Fibroblast of skin of right biceps (primary cell): ENCODE measurements at places on chromosomes 1 and 21.
A peak's percentile ranks its signal among the peaks of the same experiment; 100 is the strongest.

- DNase-seq: no peak
Measured at GRCh38 chr1:116489231-116489697, 81.6 kb downstream of the CD58 start.

DNA sequence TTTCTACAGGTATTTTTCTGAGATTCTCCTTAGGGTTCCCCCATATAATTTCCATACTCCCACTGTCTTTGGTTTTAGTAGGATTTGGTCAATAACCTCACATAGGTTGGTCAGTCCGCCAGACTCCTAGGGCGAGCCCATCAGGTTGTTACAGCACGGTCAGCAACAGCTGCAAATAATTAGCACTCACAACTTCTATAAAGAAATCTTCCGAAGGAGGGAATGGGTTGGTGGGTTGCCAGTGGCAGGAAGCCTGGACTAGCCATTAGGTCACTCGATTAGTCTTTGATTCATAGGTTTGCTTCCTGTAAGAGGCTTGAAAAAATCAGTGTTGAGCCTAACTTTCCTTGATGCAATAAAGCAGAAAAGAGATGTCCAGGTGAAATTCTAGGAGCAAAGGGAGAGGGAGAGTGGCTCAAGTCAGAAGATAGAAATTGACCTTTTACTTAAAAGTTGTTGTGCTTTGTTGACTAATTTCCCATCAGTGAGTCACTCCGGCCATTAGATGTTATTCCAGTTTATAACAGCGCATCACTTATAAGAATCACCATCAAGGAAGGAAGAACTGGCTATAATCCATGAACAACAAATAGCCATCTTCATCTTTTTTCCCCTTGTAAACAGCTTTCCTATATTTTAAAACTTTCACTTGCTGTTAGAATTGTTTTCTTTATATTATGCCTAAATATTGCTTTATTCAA, 88.3 kb downstream of the TPR start:
- no peak for DNase-seq

DNA sequence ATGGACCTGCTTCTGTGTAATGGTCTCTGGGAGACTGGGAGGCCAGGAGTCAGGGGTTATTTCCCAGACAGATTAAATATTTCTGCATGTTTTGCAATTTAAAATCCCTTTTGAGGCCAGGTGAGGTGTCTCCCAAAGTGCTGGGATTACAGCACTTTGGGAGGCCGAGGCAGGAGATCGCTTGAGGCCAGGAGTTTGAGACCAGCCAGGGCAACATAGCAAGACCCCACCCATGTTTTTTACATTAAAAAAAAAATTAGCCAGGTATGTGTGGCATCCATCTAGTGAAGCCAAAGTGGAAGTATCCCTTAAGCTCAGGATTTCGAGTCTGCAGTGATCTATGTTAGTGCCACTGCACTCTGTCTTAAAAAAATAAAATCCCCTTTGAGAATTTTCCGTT, 34.1 kb downstream of the ECHDC2 start:
- DNase-seq: no peak

DNA sequence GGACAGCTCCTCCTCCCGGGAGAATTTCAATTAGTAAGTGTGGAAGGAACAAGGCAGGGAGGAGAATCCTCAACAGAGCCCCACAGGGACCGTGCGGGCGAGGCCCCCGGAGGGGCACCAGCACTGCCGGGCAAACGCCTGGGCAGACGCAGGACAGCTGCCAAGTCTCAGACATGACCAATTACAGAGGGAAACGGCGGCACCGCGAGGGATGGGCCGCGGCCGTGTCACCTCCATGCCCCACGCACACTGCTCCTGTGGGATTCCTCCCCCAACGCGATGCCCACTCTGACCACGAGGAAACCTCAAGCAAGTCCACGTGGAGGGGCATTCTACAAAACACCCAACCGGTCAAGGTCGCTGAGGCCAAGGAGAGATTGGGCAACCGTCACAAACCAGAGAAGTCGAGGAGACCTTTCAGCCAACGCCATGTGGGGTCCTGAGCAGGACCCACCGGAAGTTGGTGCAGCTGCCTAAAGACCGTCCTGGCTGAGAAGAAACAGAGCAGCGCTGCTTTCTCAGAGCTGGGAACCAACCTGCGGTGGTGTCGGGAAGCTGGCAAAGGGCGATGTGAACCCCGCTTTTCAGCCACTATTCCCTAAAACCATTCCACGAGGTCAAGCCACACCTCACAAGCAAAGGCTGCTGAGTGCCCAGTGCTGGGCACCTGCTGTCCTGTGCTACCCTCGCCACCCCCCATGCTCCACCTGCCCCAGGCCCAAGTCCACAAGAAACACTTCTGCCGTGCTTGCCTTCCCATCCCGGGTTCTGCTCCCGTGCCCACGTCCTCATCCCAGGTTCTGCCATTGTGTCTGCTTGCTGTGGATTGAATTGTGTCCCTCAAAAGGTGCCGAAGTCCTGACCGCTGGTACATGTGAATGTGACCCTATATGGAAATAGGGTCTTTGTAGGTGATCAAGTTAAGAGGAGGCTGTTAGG, 1.4 kb upstream of the KRTAP10-4 start:
- no peak for DNase-seq

- DNase-seq: no peak
Measured at GRCh38 chr1:1101503-1101902, 14.4 kb downstream of the C1orf159 start.

- DNase-seq: peak; percentile 67
Measured at GRCh38 chr1:208235982-208236761, 8.0 kb downstream of the PLXNA2 start.

- DNase-seq: no peak
Measured at GRCh38 chr1:209549443-209550205, 33.9 kb upstream of the CAMK1G start.

DNA sequence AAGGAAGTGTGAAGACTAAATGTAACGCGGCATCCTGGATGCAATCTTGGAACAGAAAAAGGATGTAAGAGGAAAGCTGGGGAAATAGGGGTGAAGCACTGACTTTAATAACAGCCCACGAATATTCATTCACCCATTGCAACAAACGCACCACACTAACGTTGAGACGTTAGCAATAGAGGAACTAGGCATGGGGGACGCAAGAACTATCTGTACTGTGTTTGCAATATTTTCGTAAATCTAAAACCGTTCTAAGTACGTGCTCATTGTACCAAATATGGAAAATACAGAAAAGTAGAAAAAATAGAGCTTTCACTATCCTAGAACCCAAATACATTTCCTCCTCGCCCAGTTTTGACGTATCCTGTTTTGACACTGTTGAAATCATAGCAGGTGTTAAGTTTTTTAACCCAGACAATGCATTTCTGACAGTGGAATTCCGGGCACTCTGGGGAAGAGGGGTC, 3.9 kb downstream of the LAPTM5 start:
- DNase-seq: no peak

GRCh38 chr1:224432672-224433040, 1.9 kb downstream of the WDR26 start:
- DNase-seq: no peak

DNA sequence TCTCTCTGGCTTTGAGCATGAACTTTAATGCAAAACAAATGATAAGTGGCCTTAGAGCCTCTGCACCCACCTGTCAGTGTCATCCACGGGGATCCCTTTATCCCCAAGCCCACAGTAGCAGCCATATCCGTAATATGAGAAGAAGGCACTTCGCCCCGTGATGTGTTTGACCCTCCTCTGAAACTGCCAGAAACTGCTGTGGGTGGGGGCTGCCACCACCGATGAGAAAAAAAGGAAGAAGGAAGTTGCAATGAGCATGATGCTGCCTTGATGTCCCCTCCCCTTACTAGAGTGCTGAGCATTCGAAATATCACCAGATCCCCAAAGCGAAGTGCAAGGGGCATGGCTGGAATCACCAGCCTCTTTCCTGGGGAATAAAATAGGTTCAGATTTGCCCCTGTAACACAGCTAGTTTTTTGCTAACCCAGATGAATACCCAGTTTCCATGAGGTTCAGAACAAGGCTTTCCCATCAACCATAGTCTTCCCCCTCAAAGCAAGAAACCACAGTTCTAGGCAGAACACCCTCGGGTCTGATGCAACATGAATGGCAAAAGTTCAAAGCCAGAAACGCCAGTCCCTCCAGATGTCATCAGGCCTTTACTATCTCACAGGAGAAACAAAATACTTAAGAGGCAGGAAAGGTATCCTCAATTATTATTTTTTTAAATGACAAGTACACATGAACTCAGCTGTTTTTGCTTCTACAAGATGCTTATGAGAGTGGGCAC, 10.8 kb upstream of the UBXN10 start:
- DNase-seq: no peak

DNA sequence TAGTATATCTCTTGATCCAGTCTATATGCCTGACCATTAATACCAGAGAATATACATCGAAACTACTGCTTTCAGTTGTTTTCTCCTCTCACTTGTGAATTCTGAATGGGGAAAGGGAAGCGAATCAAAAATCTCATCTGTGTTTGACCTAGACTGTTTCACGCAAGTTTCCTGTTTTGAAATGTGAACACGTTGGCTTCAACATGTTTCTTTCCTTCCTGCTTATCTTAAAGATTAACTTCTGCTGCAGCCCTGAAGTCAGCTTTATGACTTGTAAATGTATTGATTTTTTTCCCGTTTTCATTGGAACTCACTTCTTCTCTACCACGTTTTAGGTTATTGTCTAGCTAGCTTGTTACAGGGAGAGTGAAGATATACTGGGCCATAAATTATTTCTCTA, 49.9 kb downstream of the SNX27 start:
- DNase-seq: no peak

- peak; percentile 56 for DNase-seq
Measured at GRCh38 chr1:55893155-55893554, 678.0 kb upstream of the USP24 start.

GRCh38 chr1:221631556-221631955, 110.3 kb downstream of the DUSP10 start:
- DNase-seq: no peak

DNA sequence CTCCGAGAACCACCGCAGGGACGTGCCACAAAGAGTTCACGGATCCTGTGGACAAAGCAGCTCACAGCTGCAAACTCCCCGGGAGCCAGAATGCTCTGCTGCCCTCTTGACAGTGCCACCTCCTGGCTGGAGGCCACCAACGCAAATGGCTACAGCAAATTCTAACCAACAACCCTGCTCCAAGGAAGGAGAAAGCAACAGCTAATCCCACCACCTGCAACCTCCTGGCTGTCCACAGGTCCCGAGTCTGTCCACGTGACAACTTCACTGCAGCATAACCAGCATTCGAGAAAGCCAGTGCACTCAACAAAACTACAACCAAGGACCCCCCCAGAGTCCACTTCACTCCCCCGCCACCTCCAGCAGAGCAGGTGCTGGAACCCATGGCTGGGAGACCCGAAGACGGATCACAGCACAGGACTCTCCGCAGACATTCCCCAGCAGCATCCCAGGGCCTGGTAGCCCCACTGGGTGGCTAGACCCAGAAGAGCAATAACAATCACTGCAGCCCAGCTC, 17.3 kb downstream of the POFUT2 start:
- no peak for DNase-seq

DNA sequence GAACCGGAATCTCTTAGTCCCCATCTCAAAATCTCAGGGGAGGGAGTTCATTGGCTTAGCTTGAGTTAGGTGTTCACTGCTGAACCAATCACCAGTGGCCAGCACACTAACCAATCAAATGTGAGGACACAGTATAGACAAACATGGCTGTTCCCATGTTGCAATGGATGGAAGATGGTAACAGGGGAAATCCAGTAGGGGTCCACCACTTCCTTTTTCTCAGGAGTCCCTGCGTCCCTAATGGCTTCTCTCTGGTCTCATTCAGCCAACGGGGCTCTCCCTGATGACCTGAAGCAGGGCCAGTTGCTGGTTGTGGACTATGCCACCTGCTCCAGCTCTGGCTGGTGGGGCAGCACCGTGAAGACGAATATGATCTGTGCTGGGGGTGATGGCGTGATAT, 9.7 kb downstream of the CELA2B start:
- DNase-seq: no peak

GRCh38 chr21:45381865-45382696, 22.9 kb upstream of the COL18A1 start:
- no peak for DNase-seq

DNA sequence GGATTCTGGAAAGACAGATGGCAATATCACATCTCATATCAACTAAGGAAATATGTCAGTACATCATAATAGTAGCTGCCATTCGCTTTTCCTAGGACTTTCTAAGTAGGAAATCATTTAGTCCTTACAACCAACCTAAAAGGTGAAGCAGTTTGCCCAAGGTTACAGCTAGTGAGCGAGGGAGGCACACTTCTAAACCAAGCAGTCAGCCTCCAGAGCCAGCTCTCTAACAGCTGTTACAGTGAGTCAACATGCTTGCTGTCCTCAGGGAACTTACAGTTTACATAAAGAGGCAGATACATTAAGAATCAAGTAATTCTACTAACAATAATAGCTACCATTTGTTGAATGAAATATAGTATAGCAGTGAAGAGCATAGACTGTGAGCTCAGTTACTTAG, 57.1 kb downstream of the GIPC2 start:
- peak; percentile 29 for DNase-seq

DNA sequence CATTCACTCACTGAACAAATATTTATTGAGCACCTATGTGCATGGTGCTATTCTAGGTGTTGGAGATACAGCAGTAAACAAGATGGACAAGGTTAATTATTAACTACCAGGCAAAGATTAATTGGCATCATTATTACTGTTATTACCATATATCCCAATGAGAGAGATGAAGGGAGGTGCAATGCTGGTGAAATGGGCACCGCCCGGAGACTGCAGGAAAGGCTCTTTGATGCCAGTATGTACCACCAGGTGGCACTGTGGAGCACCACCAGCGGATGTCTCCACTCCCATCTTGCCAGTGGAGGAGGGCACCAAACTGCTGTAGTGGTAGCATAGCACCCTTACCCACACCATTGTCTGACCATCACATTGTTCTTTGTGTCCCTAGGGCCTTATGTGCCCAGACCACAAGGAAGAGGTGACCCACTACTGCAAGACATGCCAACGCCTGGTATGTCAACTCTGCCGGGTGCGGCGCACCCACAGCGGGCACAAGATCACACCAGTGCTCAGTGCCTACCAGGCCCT, 3.0 kb downstream of the TRIM46 start:
- peak; percentile 60 for DNase-seq

DNA sequence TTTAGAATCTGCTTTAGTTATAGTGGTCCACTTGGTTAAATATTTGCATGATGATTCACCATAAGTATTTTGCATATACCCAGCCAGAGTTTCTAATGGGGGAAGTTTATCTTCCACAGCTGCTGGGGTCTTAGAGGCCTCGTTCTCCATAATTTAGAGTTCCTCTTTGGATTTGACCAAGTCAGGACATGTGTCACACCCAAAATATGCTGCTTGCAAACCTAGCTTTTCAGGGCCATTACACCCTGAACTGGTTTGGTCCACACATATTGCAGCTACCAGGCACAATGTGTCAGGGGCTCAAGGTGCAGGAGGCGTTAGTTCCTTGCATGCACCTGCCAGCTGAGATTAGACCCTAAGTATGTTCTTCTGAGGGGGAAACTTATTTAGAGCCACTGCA, 17.1 kb upstream of the FMO4 start:
- peak; percentile 11 for DNase-seq

GRCh38 chr1:219563568-219563967, 49.3 kb downstream of the ZC3H11B start:
- DNase-seq: no peak

GRCh38 chr1:34816778-34817177, 24.0 kb downstream of the GJA4 start:
- no peak for DNase-seq

- no peak for DNase-seq
Measured at GRCh38 chr1:243435836-243436235, 180.0 kb downstream of the SDCCAG8 start.

- no peak for DNase-seq
Measured at GRCh38 chr1:158283965-158284364, 5.8 kb upstream of the CD1C start.

GRCh38 chr1:184684285-184685074, 70.2 kb downstream of the EDEM3 start:
- no peak for DNase-seq

- DNase-seq: peak; percentile 96
Measured at GRCh38 chr1:150881331-150882070, 5.1 kb upstream of the ARNT start.
